ENCODE measurements at places on chromosomes 13 and 19. TPM values are rescaled to one million over a fixed set of nuclear protein-coding genes. Genes with fewer than 3 reads are reported as not detected.

DNA sequence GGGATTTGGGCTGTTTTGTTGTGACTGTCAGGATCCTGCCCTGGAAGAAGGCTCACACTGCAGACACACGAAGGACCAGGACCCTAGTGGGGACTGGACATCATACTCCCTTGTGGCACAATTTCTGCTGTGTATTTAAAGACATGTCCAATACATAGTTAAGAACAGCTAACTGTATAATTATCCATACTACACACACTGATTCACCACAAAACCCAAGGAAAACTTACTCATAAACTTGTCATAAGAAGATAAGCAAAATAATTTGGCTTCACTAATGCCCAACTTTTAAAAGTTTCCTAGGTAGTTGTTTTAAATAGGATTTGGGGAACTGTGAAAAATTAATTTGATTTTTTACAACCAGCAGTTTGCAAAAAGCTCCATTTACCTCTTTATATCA, 46.1 kb downstream of the LATS2 start:
- H3K36me3 ChIP-seq = peaks cover 2% of the 10 kb centered on the region
- H3K4me1 ChIP-seq = peaks cover 22% of the 10 kb centered on the region
- H3K4me3 ChIP-seq = no peak overlapping the region
- no peaks in the 10 kb centered on the region for H3K27me3 ChIP-seq
- H3K27ac ChIP-seq = peak overlapping the region; percentile 85

DNA sequence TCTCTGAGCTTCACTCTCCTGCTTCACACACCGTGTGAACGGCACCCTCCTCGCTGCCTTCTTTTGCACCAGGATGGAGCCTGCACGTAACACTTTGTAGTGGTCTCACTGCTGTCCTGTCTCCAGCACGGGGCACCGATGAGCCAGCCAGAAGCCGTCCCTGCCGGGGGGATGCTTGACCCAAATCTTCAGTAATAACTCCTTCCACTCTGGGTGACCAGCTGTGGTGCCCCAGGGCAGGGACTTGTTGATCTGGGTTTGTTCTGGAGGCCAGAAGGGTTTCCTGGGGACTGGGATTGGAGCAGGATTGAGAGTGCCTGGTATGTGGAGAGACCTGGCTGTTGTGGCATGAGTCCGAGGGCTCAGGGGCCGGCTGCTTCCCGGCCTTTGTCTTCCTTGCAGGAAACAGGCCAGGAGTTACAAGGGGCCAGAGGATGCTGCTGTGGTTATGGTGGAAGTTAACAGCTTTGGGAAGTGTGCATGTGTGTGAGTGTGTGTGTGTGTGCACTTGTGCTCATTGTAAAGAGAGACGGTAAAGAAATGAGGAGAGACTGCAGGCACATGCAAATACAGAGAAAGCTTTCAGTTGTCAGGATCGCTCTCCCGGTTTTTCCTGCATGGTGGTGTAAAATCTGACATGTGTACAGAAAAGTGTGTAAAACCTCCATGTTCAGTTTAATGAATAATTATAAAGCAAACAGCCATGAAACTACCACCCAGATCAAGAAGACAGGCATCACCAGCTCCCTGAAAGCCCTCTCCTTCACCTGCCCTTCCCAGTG, 18.9 kb downstream of the PAK4 start:
- H3K27me3 ChIP-seq = no peaks in the 10 kb centered on the region
- peak overlapping the region; percentile 31 for H3K4me3 ChIP-seq
- H3K4me1 ChIP-seq = peaks cover 35% of the 10 kb centered on the region
- no peak for DNase-seq
- peak overlapping the region; percentile 87 for H3K27ac ChIP-seq
- peaks cover 11% of the 10 kb centered on the region for H3K36me3 ChIP-seq

DNA sequence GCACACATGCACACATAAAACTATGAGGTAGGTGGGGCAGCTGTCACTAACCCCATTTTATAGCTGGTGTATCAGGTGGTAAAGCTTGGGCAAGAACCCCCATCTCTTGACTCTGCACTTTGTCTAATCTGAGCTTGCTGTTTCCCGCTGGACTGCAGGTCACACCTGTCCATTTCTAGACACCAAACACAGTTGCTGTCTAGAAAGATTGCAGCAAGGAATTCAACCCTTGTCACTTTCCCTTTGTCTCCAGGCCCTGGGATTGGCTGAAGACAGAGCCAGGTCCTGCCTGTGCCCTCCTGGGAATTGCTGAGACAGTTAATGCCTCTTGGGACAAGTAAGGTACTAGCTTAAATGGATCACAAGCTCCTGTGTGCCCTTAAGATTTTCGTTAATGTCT, 83.8 kb downstream of the RNASEH2B start:
- H3K27me3 ChIP-seq = peaks cover 18% of the 10 kb centered on the region
- H3K4me1 ChIP-seq = peaks cover 17% of the 10 kb centered on the region
- DNase-seq = no peak

DNA sequence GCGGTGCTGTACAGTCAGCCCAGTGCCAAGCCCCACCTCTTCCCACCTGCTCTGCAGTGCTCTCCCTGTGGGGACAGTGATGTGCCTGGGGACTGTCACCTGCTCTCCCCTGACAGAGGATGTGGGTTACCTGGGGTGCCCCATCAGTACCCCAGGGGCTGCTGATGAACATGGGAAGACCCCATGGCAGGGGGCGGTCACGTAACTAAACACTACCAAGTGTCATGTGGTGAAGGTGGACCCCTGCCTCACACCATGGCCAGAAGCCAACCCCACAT, 12.7 kb downstream of the KDM4B start:
- no peak for DNase-seq
- H3K27me3 ChIP-seq = no peaks in the 10 kb centered on the region
- H3K36me3 ChIP-seq = peaks cover 3% of the 10 kb centered on the region
- no peak overlapping the region for H3K4me3 ChIP-seq

GRCh38 chr13:38804536-38804935, 117.7 kb downstream of the FREM2 start:
- peaks cover 4% of the 10 kb centered on the region for H3K4me1 ChIP-seq
- H3K36me3 ChIP-seq = peaks cover 21% of the 10 kb centered on the region
- DNase-seq = no peak
- no peak overlapping the region for H3K27ac ChIP-seq
- no peak overlapping the region for H3K4me3 ChIP-seq

DNA sequence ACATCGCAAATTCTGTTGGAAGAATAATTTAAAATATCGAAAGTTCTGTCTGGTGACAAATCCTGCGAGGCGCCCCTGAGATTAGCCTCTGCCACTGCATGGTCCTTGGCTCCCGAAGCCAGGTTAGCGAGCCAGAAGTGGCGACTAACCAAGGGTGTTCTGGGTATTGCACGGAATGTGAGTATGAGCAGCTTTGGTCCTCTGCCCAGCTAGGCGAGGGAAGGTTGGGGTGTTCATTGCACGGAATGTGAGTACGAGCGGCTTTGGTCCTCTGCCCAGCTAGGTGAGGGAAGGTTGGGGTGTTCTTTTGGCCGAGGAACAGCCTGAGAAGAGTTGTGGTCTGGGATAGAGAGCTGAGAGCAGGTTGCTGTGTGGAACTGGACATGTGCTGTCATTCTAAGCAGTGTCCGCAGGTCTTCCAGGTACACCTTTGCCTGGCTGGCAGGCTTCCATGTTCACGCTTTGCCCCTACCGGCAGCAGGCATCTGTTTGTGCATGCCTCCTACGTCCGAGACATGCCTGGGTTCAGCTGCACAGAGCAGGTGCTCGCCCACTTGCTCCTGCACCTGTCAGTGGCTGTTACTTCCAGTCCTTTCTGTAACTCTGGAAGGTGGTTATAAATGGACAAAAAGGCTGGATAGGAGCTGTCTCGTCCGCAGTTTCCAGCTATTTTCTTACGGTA, 18.3 kb upstream of the TEX29 start:
- H3K4me1 ChIP-seq = no peaks in the 10 kb centered on the region
- peaks cover 34% of the 10 kb centered on the region for H3K36me3 ChIP-seq
- H3K4me3 ChIP-seq = no peak overlapping the region
- H3K27me3 ChIP-seq = no peaks in the 10 kb centered on the region
- peak overlapping the region; percentile 25 for H3K27ac ChIP-seq

- H3K27ac ChIP-seq = no peak overlapping the region
- DNase-seq = no peak
- no peaks in the 10 kb centered on the region for H3K36me3 ChIP-seq
- no peaks in the 10 kb centered on the region for H3K27me3 ChIP-seq
- H3K4me3 ChIP-seq = no peak overlapping the region
Measured at GRCh38 chr13:83286737-83287136, 595.5 kb downstream of the SLITRK1 start.

DNA sequence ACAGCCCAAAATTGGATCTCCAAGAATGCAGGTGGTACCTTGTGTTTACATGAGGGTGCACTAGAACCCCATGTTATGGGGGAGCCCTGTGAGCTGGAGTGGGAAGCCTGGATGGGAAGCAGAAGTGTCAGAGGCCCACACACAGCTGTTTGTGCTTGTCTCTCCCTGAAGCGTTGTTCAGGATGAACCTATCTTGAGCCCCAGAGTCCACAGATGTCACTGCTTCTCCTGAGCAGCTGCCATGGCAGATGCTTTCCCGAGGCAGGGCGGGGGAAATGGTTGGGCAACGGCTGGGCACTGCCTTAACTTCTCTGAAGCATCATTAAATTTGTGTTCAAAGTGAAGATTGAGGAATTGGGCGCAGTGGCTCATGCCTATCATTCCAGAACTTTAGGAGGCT, 17.1 kb upstream of the CHST8 start:
- no peak for DNase-seq
- H3K4me1 ChIP-seq = no peaks in the 10 kb centered on the region
- no peak overlapping the region for H3K27ac ChIP-seq
- peaks cover 4% of the 10 kb centered on the region for H3K27me3 ChIP-seq
- no peaks in the 10 kb centered on the region for H3K36me3 ChIP-seq
- no peak overlapping the region for H3K4me3 ChIP-seq

DNA sequence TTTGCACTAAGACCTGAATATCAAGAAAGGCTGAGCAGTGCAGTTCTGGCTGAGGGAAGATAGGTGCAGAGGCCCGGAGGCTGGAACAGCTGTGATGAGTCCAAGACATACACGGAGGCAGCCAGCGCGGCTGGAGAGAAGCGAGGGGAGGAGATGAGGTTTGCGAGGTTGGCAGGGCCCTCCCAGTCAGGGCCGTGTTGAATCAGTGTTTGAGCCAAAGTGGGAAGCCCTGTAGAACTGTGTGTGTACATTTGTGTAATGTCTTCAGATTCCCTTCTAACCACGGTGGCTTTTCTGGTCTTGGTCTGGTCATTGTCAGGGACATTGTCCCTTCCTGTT, 34.9 kb downstream of the PAK4 start:
- no peak for DNase-seq
- H3K4me3 ChIP-seq = no peak overlapping the region
- H3K27me3 ChIP-seq = no peaks in the 10 kb centered on the region
- peak overlapping the region; percentile 0 for H3K27ac ChIP-seq
- no peaks in the 10 kb centered on the region for H3K36me3 ChIP-seq

- H3K4me1 ChIP-seq = peaks cover 44% of the 10 kb centered on the region
- H3K27me3 ChIP-seq = peaks cover 4% of the 10 kb centered on the region
- no peak for DNase-seq
- peak overlapping the region; percentile 66 for H3K4me3 ChIP-seq
- H3K27ac ChIP-seq = peak overlapping the region; percentile 85
Measured at GRCh38 chr13:44403461-44404056, 29.9 kb downstream of the SERP2 start.

DNA sequence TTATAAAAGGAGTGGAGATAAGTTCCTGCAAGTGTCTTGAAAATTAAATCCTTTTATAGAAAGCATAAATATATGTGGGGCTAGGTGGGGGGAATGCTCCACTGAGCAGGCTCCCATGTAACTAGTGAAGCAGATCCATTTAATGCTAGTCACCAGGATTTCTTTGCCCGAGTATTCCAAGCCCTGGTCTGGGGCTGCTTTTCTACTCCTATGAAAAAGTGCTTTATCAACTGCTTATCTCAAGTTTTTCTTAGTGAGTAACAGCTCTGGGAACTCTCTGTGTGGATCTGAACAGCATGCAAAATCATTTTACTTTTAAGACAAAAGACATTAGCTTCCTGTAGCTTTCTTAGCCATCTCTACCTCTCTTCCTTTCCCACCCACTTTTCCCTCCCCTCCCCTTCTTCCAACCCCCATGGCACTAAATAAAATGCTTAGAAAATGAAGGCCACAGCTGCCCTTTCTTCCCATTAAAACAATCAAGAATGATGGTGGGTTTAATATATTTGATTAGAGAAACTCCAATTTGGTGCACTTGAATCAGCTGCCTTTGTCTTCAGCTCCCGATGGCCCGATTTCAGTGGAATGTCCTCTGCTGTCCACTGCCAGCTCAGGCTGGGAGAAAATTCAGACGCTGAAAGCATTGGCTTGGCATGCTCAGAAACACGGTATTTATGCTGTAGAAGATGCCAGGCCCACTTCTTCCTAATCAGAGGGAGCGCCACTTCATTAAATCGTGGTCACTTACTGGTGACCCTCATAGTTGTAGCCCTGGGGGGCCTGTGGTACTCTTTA, 475.1 kb downstream of the FOXO1 start:
- no peak overlapping the region for H3K4me3 ChIP-seq
- no peak for DNase-seq
- peaks cover 22% of the 10 kb centered on the region for H3K27me3 ChIP-seq
- no peaks in the 10 kb centered on the region for H3K36me3 ChIP-seq

- no peak overlapping the region for H3K4me3 ChIP-seq
- no peak for DNase-seq
- peaks cover 8% of the 10 kb centered on the region for H3K27me3 ChIP-seq
- peaks cover 8% of the 10 kb centered on the region for H3K4me1 ChIP-seq
- H3K36me3 ChIP-seq = peaks cover under 1% of the 10 kb centered on the region
- H3K27ac ChIP-seq = peak overlapping the region; percentile 14
Measured at GRCh38 chr19:4728871-4729270, 5.2 kb upstream of the DPP9 start.

DNA sequence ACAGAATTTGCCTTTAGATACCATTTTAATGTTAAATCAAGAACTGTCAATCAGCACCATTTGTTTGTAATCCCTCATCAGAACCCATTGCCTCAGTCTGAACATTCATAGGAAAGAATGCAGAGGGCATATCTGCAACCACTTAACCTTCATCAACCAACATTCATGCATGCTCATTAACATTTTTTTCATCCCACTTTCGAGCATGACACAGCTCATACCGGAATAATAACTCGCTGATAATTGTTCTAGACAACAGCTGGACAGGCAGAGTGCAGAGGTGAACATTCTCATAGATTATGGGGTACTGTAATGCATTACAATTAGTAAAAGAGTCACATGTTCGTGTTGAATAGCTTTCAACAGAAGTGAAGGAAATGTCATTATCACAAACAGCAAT, 216.8 kb downstream of the DIAPH3 start:
- DNase-seq = no peak
- H3K27ac ChIP-seq = no peak overlapping the region
- no peak overlapping the region for H3K4me3 ChIP-seq
- H3K4me1 ChIP-seq = peaks cover 3% of the 10 kb centered on the region

GRCh38 chr13:31849206-31849605, 109.9 kb downstream of the RXFP2 start:
- no peaks in the 10 kb centered on the region for H3K36me3 ChIP-seq
- H3K27ac ChIP-seq = no peak overlapping the region
- no peak for DNase-seq
- H3K4me1 ChIP-seq = peaks cover 15% of the 10 kb centered on the region
- peaks cover 57% of the 10 kb centered on the region for H3K27me3 ChIP-seq

GRCh38 chr13:110444226-110444653, 117.3 kb downstream of the RAB20 start:
- H3K36me3 ChIP-seq = peaks cover 15% of the 10 kb centered on the region
- no peak overlapping the region for H3K27ac ChIP-seq
- peaks cover 16% of the 10 kb centered on the region for H3K4me1 ChIP-seq
- DNase-seq = no peak
- no peaks in the 10 kb centered on the region for H3K27me3 ChIP-seq

Gene IFI30
- total RNA-seq = not detected

Gene DIRAS1
- total RNA-seq = 8.6 TPM

Gene FUT3
- not detected for total RNA-seq

Data from progenitor cell of endocrine pancreas (in vitro differentiated cells).